CD4-positive, alpha-beta T cell treated with Interferon gamma for 1 hour (primary cell): ENCODE measurements at places on chromosomes 6 and 20.

GRCh38 chr6:98958776-98959175 is 11.0 kb upstream of the FBXL4 start:
- no peak for DNase-seq

DNA sequence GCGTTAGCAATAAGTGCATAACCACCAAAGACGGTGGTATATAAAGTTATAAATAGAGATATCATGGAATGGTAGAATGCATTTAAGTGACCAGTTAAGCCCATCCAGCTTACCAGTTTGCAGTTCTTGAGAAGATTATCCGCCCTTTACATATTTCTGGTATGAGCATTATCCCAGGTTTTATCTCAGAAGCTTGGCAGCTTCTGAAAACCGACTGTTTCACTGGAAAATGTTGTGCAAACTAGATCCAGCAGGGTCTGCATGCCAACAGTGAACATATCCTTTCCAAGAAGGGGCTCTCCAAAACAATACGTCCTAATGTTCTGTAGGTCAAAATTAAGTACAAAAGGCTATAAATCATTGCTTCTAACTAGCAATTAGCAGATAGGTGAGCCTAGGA is 29.5 kb upstream of the SHLD1 start:
- DNase-seq: no peak

- DNase-seq: no peak
Measured at GRCh38 chr6:164663634-164664033, 645.8 kb downstream of the C6orf118 start.

- DNase-seq: peak; percentile 61
Measured at GRCh38 chr20:25148181-25148981, 47.1 kb upstream of the ENTPD6 start.

DNA sequence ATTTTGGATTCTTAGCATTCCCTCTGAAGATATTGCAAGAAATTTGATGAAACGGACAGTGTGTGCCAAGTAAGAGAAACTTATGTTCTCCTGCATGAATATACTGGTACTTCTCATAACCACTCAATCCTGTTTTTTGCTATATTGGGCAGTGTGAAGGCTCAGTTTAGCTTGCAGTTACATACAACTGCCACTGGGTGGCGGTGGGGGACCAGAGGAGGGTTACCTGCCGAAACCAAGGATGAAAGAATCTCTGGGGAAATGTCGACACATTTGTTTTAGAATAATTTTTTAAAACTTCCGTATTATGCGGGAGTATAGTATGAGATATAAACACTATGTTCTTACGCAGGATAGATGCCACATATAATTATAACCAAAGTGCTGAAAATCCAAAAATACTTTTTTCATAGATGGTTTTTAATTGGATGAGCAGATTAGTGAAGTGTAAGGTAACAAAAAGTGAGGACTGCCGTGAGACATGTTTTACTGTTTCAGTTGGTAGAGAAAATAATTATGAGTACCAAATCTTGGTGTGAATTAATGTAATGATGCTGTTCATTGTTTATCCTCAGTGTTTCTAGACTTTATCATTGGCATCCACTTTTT is 9.7 kb downstream of the TRMT11 start:
- DNase-seq: peak; percentile 62

DNA sequence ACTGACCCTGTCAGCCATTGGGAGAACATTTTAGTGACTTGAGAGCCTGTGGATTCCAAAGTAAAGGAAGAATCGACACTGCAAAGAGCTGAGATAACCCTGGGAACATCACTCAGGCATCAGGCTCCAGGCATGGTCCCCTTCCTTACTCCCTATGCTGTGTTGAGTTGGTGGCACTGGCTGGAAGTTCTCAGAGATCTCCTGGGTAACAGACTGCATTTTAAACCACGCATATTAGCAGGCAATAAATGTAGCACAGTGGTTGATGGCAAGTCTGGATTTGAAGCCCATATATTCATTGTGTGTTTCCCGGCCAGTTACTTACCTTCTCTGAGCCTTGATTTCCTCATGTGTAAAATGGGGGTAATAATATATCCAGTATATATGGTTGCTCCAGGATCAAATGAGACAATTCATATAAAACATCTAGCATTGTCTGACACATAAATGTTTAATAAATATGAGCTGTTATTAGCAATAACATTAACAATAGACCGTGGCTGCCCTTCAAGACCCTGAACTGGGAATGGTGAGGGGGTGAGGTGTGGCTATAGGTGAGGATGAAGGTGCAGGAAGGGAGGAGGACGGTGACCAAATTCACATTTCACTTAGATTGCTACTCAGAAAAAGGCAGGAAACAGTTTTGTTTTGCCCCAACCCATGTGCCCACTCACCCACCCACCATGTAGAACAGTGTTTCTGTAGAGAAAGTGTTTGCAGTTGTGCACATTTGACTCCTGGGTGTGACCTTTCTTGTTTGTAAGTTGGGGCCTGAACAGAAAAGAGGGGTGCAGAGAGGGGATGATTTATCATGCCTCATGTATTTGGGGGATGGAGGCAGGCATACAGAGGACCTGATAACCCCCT is 2.1 kb downstream of the PLCG1 start:
- DNase-seq: no peak

DNA sequence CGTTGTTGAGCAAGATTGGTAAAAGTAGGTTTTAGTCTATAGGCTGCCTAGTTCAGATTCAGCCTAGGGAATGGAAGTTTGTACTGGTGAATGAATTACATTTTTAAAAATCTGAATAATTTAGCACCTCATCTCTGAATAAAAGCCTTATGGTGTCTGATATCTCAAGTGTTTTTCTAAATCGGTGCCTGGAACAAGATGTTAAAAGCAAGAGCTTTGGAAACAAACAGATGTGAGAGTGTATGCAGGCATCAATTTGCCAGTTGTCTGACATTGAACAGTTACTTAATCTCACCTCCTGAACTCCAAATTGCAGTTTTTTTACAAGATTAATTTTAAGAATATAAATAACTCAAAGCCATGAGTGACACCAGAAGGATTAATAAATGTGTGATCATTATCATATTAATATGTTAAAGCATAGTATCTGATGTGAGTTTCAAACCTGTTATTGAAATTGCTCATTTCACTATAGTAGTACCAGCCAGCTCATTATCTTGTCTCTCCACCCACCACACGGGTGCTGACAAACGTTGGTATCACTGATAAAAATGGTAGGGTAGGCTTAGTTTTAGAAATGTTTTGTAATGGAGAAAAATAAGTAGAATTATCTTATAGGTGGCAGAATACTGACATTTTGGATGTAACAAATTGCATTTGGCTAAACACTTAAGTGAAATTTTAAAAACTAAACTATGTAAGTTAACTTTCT is 157.3 kb downstream of the FAM83B start:
- no peak for DNase-seq

DNA sequence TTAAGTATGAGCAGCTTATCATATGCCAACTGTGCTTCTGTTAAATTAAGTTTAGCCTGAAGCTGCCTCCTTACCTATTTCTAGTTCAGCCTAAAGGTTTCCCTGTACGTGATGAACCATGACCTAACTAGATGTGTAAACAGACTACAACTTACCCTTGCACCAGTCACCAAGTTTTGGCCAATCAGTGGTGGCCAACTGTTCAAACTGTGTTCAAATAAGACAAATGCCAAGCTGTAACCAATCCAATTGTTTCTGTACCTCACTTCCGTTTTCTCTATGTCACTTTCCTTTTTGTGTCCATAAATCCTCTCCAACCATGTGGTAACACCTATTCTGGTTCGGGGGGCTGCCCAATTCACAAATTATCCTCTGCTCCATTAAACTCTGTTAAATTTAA is 6.0 kb upstream of the SLC2A10 start:
- no peak for DNase-seq

DNA sequence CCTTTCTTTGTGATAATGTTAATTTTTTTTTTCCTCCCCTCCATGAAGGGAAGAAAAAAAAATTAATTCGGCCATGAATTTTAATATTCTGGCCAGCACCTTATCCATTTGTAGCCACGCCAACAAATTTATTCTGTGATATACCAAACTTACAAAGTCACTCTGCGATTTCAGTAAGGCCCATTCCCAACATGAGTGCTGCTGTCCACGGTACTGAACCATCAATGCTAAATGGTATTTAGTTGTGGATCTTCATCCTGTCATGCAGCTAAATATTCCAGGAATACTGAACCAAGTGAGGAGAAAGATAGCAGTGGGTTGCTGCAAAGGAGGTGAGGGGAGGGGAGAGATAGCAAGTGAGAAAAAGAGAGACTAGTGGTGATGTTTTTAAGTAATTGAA is 19.5 kb upstream of the RSPH4A start:
- no peak for DNase-seq

GRCh38 chr6:43962458-43962857 is 164.8 kb downstream of the MRPL14 start:
- no peak for DNase-seq

- no peak for DNase-seq
Measured at GRCh38 chr6:1952740-1953360, 292.6 kb downstream of the GMDS start.

DNA sequence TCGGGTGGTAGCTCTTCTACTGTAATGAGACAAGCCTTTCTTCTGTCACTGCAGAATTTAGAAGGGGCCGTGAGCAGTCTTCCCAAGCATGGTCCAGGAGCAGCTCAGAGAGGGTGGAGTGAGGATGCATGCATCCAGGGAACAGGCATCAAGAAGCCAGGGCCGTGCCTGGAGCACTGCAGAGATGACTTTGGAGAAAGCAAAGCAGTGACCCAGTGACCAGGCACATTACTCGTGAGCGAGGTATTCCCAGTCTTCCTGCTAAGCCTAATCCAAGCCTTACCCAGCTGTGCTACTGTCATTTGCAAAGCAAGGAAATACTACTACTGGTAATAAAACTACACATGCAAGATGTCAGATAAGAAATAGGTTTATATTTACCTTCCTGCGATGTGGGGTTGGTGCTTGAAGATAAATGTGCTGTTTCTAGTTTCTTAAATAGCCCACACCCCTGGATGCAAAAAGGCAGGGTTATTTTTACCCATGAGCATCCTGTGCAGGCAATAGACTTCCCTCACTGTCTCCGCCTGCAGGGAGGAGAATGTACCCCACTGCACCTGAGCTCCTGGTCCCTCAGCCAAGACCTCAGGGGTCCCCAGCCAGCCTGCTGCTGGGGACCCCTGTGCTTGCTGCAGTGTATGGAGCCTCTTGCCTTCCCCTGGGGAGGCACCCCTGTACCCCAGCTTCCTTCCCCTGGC is 62.9 kb downstream of the SSR1 start:
- DNase-seq: no peak

GRCh38 chr6:155126727-155127439 is 131.8 kb downstream of the TIAM2 start:
- no peak for DNase-seq

DNA sequence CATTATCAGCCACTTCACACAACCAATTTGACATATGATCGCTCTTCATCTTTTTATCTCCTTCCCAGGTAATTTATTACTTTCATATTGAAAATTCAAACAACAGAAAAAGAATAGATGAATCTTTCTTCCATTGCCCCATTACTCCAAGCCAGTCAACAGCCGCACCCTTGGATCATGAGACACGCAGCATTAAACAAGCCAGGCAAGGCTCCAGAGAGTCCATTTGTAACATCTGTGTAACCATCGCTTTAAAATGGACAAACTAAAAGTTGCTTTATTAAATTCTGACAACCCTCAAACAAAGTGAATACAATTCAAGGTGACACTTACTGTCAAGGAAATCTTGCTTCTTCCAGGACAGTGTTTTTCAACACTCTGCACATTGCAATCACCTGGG is 200.3 kb downstream of the EPM2A start:
- no peak for DNase-seq

DNA sequence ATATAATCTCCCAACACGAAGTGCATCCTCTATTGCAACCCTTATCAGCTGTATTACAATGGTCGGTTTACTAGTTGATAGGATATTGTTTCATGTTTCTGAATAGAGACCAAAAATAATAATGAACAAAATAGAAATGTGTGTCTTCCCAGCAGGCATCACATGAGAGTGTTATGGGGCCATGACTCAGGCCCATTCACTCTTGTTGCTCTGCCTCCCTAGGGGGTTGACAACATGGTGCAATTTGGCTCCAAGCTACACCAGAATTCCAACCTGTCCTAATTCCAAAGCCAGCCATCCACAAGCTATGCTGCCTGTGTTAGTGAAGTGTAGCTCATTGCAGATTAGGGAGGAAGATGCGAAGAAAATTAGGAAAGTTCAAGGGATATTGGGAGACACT is 13.1 kb upstream of the SAYSD1 start:
- DNase-seq: no peak

DNA sequence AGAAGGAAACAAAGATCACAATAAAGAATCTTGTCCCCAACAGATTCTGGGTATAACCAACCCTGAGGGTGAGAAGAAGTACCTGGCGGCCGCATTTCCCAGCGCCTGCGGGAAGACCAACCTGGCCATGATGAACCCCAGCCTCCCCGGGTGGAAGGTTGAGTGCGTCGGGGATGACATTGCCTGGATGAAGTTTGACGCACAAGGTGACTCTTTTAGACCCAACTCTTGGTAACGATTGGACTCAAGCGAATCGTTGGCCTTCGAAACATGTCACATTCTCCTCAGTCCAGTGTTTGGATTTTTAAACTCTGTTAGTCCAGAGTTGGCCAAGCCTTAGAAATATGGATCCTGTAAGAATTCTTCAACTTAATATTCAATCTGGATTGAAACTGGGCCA is 2.6 kb downstream of the PCK1 start:
- DNase-seq: no peak

- DNase-seq: no peak
Measured at GRCh38 chr20:63895202-63895951, 451 bp downstream of the DNAJC5 start.

DNA sequence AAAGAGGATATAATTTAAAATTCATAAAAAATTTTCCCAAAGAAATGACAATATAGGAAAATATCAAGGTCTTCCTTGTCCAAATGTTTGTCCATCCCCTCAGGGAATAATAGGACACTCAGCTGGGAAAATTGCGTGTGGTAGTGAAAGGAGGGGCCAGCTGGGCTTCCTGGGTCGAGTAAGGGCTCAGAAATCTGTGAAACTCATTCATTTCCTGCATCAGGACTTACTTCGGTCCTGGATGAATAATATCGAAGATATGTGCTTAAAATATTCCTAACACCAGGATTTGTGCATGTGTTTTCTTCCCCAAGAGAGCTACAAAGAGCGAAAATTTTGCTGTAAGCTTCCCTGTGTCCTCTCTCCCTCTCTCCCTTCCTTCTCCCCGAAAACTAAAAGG is 118.2 kb upstream of the GJE1 start:
- no peak for DNase-seq
